ENCODE measurements at places on chromosomes 12 and 14.

GRCh38 chr14:75442166-75442565 lies 14.3 kb downstream of the JDP2 start:
- no peak for DNase-seq

GRCh38 chr12:71621938-71622337 lies 41.7 kb downstream of the ZFC3H1 start:
- DNase-seq = no peak

- no peak for DNase-seq
Observed at GRCh38 chr12:67112586-67112985, 156.6 kb upstream of the CAND1 start.

DNA sequence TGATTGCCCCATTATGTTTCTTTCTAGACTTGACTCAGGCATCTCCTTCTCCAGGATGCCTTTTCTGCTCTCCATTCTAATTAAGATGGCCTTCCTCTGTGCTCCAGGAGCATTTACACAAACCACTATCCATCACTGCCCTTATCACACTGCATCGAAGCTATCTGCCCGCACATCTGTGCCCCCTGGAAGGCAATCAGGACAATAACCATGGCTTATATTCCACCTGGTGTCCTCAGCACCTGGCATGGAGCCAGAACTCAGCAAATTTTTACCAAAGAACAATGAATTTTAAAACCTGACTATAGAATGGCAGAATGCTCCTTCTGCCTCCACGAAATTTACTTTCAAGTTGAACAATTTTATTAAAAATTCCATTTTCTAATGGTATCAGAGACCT lies 465.8 kb downstream of the APAF1 start:
- DNase-seq = no peak

DNA sequence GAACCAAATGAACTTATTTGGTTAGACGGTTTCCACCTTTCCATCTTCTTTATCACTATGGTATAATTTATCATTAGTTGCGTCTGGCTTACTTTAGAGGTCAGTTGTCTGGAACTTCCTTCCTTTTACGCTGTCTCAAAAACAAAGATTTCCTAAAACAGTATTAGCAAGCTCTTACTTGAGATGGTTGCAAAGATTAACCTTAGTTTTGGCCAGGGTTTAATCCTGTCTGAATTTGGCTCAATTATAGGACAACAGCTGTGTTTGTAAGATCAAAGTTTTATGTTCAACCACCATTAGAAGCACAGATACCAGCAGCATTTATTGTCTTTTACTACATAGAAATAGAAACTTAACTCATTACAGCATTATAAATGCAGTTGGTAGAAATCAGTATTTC lies 7.9 kb upstream of the WASHC3 start:
- no peak for DNase-seq

DNA sequence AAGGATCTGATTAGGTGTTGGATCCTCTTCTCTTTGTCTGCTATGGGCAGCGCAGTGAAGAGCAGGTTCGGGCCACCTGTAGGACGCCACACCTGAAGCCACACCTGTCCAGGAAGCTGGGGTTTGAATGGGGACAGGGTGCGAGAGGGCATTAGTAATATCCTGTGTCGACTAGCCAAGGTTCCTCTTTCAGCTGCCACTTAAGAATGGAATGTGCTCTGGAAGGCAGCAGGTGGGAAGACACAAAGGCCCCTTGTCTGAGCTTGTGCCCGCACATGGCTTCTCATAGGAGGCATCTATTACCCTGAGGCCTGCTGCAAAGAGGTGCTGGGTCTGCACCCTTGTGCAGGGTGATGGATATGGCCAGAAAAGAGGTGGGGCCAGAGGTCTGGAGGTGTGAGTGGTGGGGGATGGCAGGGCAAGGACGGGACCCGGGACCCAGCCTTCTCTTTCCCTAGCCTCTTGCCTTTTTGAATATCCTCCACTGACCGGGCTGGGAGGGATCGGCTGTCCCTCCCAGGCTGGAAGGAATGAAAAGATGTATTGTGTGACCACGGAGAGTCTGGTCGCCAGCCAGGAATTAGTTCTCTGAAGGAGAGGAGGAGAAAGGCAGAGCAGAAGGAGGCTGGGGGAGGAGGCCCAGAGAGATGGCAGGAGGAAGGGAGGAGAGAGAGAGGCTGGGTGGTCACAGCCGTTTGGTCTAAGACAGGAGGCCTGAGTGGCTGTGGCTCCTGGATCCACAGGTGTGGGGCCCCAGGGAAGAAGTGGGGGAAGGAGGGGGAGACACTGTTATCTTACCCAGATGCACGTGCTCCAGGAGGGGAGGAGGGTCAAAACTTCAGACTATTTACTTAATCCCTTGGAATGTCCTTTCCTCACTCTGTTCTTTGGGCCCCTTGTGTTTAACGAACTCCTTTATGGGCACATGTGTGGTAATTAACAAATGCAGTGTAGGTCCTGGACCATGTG lies 101.5 kb downstream of the SMOC1 start:
- DNase-seq = no peak

- DNase-seq = no peak
Observed at GRCh38 chr14:91742621-91743304, 10.9 kb upstream of the CATSPERB start.

- no peak for DNase-seq
Observed at GRCh38 chr12:116657921-116658495, 79.9 kb downstream of the SPRING1 start.

DNA sequence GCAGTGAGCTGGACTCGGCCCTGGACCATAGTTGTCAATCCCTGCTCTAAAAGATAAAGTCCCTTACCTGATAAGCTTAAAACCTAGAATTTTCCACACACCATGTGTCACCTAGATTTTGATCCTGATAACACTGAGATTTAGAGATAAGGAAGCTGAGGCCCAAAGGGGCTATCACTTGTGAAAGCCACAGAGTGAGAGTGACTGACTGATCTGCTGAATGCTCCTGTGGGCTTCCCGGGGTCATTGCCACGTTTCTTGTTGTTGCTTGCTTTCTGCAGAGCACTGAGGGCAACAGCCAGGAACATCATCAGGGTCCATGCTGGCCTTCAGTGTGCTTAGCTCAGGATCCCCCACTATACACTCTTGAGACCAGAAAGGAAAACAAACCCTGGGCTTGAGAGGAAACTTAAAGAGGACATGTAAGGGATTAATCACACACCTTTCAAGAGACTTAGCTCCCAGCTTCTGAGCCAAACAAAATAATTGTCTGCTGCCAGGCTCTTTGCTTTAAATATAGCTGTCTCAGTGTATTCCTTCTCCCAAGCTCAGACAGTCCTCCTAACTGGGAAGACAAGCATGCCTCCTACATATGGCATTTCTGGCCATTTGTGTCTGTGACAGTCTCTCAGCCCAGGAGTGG lies 82.6 kb upstream of the ARHGAP5 start:
- DNase-seq = no peak

DNA sequence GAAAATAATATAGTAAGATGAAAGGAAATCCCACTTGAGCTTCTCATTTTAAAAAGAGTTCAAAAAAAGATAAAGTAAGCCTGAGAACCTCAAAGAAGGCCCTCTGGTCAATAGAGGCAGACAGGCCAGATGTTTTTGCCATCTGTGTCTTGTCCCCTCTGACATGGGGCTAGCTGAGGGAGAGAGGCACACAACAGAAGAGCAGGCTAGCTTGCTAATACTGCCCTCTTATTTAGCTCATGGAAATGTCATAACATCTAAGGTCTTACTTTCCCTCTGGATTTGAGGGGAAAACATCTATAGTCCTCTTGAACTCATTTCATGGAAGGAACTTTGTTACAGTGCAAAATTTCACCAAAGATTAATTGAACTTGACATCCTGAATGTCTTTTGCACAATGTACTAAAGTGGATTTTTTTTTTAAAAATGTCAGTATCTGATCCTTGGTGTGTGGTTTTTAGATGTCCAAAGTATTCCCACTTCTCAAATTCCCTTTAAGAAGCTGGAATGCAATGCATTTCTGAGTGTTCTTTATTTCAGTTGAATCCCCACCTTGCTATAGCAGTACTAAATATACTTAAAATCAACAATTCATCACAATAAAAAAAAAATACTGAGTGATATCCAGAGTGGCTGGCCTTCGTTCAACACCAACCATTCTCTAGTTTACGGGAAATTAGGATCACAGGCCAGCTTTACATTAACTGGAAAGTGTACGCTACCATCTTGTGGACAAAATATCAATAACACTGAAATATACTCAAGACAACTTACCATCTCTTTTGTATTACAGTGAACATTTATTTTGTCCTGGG lies 176.7 kb downstream of the PAH start:
- DNase-seq = no peak

DNA sequence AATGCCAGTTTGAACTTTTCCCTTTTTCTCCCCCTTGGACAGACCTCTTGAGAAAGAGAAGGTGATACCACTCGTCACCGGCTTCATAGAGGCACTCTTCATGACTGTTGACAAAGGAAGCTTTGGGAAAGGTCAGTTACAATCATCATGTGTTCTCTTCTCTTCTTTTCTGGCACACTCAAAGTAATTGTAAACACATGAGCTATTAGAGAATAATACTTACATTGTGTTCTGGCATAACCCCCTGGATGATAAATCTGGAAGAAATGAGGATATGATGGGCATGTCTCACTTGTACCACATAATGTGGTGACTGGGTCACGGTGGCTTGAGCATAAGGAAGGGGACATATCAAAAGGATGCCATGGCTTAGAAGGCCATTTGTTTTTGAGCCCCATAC lies 20.0 kb downstream of the UTP20 start:
- DNase-seq = no peak

- no peak for DNase-seq
Observed at GRCh38 chr12:102755266-102755665, 161.8 kb downstream of the PAH start.

DNA sequence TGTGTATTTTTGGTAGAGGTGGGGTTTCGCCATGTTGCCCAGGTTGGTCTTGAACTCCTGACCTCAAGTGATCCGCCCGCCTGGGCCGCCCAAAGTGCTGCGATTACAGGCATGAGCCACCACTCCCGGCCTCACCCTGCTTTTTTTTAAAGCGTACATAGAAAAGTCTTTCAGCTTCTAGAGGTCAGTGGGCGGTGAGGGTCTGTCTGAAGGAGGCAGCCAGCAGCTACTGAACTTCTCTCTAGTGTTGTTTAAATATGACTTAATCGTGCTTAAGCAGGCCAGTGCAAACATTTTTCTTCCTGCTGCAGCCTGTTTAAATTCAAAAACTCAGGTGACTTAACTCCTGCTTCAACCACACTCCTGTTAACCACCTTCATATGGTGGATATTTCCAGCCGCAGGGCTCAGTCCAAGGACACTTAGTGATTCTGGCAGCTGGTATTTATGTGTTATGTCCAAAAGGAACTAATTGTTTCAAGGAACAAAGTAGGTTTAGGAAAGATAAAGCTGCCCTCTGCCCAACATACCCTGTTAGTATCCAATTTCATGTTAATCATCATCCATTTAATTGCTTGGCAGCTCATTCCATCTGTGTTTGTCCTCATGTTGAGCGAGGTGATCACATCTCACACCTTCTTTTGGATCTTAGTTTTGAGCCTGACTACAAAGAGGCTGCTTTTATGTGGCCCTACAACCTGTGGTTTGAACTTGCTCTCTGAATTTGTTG lies 2.0 kb downstream of the PRKAB1 start:
- DNase-seq = no peak

DNA sequence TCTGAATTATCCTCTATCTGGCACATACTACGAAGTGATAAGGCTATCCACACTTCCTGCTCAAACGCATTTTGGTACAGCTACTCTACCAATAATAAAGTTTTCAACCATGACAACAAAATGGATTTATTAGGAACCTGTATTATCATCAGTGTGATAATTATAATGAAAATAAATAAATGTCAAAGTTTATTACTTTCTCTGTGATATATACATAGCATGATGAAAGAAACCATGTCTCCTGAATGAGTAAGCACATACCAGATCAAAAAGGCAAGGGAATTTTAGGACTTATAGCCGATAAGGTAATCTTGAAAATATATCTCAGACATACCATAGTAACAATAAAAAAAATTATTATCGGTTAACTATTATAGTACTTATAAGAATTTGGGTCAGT lies 61.1 kb downstream of the CPNE8 start:
- DNase-seq = no peak

GRCh38 chr12:55912908-55913307 lies 14.8 kb downstream of the PYM1 start:
- no peak for DNase-seq

GRCh38 chr12:96134200-96134599 lies 60.0 kb upstream of the ELK3 start:
- no peak for DNase-seq

- no peak for DNase-seq
Observed at GRCh38 chr12:96322720-96323119, 77.5 kb downstream of the CDK17 start.

GRCh38 chr12:84877340-84877739 lies 35.3 kb downstream of the SLC6A15 start:
- DNase-seq = no peak

GRCh38 chr12:55651299-55651683 lies 14.6 kb downstream of the OR10P1 start:
- no peak for DNase-seq

- DNase-seq = peak; percentile 13
Observed at GRCh38 chr12:92927055-92927435, 2.0 kb downstream of the EEA1 start.

GRCh38 chr12:91388573-91388972 lies 206.0 kb upstream of the DCN start:
- DNase-seq = no peak

DNA sequence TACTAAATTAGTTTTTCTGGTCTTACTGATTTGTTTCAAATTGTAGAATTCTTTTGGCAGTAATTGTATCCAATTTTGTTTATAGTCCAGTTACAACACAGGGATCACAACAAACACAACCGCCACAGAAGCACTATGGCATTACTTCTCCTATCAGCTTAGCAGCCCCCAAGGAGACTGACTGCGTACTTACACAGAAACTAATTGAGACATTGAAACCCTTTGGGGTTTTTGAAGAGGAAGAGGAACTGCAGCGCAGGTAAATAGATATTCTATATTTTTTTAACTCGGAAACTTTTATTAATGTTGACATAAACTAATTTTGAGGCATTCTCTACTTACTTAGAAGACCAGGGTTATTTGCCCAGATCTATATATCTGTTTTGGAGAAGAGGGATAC lies 17.8 kb downstream of the PAPOLA start:
- DNase-seq = peak; percentile 18

DNA sequence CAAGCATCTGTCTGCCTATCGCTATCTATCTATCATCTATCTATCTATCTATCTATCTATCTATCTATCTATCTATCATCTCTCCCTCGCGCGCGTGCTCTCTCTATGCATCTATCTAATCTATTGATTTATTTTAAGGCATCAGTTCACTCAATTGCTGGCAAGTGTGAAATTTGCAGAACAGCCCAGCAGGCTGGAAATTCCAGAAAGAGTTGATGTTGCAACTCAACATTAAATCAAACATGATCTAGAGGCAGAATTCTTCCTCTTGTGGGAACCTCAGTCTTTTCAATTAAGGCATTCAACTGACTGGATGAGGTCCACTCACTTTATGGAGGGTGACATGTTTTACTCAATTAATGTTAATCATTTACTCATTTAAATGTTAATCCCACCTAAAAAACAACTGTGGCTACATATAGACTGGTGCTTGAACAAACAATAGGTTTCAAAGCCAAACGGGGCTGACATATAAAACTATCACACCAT lies 1210.8 kb downstream of the GALC start:
- no peak for DNase-seq

Data from memory B cell (primary cell).